ENCODE measurements at places on chromosomes 2 and 18.

- DNase-seq, result no peak
Observed at GRCh38 chr2:71452565-71452964, 796 bp upstream of the DYSF start.

DNA sequence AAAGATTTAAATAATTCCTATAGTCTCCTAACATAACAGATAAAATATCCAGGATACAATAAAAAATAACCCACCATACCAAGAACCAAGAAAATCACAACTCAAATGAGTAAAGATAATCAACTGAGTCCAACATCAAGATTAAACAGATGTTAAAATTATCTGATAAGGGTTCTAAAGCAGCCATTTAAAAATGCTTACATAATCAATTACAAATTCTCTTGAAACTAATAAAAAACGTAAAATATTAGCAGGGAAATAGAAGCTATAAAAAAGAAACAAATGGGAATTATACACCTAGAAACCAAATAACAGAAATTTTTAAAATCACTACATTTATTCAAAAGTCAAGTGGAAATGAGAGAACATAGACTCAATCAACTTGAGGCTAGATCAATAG is 297.7 kb upstream of the RAB6C start:
- DNase-seq, result no peak

DNA sequence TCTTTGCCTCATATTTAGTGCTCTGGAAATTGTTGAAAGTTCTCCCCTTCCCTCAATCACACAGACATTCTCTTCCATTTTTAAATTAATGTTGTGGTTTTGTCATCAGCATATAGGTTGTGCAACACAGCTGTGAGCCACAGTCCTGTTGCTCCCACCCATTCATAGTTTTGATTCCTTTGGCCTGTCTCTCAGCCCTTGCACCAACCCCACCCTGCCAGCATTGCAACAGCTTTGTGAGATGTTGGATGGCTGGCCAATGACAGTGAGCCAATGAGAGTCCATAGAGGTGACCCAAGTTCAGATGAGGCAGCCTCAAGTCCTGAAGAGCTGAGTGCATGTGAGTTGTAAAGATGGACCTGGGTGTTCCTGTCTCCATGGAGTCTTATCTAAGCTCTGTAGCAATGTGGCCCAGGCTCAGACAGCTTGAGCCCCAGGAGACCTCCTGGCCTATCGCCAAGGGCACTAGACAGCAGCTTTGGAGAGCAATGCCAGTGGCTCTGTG is 775.5 kb downstream of the RNF144A start:
- DNase-seq, result no peak

DNA sequence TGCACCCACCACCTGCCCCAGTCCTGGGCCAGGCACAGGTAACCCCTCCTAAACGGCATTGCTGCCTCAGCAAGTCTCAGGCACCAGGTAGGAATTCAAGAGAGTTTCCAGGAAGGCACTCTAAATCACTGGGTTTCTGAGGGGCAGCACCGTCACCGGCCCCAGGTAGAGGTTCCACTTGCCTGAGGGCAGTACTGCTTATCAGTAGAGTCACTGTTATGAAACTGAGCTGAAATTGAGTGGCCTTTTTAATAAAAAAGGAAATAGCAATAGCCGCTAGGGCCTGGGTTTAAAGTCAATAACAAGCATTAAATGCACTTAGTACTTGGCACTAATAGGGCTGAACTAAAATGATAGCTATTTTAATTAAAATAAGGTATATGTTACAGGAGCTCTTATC is 653.7 kb downstream of the METTL4 start:
- no peak for DNase-seq

- DNase-seq, result no peak
Observed at GRCh38 chr2:59174536-59175243, 933.6 kb upstream of the FANCL start.

DNA sequence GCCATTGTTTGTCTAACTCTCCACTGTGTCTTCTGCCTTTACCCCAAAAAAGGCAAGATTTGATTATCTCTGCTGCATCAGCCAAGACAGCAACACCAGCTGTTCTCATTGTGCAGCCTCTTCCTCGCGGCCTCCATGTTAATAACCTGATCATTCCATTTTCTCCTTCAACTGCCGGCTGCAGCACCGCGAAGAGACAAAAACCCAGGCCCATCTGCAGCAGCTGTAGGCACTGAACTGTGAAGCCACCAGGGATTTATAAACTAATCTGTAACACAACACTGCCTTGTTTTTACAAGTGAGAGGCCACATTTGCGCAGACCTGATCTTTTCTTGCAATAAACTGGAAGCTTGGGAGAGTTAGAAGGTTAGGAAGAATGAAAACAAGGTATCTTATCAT is 147.8 kb downstream of the SATB2 start:
- DNase-seq, result no peak

DNA sequence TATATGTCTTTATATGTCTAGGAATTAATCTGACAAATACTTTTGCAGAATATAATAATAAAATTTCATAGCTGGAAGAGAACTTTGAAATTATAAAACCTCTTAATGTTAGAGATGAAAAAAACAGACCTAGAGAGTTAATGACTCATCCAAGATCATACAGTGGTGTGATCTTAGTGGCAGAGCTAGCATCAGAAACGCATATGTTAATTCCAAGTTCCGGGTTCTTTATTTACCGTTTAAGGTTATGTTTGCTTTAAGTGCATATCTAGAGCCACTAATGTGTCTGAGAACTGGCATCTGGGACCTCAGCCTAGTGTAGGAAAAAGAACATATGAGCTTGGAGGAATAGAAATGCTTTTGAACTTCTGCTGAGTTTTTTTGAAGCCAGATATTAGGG is 24.3 kb downstream of the CERS6 start:
- no peak for DNase-seq

DNA sequence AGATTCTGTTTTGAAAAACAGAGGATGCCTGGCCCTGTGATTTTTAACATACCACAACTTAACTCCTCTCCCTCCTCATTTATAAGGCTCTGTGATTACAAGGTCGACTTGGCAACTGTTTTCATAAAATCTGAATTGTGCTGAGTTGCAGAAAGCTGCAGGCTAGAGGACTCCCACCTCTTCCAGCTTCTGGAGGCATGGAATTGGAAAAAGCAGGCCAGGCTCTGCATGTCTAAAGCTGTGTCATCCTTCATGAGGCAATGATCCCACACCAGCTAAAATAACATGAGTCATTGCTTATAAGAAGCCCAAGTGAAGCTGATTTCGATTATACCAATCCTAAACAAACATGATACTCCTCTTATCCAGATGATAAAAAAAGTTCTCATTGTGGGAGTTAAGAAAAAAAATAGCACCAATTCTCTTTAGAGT is 11.7 kb downstream of the ARHGAP28 start:
- DNase-seq, result no peak

DNA sequence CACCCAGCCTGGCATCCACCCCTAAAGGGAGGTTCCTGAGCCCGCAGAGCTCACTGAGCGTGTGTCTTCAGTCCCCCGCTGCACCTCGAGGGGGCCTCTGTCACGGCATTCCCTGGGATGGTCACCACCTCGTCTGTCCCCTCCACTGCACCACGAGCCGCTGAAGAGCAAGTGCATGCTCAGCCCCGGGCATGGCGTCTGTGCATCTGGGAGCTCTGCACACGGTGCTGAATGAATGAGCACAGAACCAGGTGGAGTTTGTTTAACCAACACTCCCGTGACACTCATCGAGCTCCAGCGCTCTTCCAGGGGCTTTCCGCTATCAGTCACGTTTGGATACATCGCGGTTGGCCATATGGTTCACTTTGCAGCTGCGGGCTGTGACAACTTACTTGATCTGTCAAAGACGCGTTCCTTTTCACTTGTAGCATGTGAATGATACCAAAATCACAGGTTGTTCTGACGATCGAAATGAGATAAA is 9.2 kb downstream of the ALLC start:
- DNase-seq, result no peak

DNA sequence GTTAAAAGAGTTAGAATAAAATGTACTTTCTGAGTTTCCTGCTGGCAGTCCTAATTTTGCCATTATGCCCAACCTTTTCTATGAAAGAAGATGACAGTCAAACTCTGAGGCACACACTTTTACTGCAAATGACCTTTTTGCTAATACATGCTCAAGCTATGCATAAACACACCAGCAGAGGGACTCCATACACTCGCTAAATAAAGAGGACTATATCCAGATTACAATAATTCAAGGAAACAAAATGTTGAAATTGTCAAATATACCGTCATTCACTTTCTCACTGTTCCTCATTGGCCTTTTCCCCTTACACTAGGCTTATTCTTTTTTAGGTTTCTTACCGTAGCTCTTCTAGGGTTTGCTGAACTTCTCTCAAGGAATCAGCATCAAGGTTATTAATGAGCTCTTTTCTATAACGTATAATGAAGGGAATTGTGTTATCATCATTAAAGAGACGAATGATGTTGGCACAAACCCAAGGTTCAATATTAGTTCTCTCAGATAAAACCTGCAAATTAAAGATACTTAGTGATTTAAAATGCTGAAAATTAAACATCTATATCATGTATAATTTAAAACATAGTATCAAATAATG is 25.7 kb downstream of the SRBD1 start:
- DNase-seq, result peak; percentile 62

- no peak for DNase-seq
Observed at GRCh38 chr2:25091265-25091664, 49.4 kb downstream of the EFR3B start.

DNA sequence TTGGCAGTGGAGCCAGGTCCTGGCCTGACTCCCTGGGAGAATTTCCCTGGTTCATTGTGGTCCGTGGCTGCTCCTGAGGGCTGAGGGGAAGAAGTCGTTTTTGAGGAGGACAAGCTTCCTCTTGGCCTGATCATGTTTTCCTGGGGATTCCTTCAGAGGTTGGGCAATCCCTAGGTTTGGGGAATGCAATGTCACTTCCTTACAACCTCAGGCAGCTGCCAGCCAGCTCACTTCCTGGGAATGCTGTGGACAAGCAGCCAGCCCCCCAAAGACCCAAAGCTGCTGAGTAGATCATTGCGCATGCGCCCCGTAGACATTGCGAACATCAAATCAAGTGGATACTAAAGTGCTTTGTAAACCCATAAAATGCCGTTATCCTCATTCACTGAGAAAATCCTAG is 7.7 kb upstream of the DNMT3A start:
- DNase-seq, result no peak

- peak; percentile 46 for DNase-seq
Observed at GRCh38 chr18:13813271-13813849, 10.6 kb upstream of the MC5R start.

DNA sequence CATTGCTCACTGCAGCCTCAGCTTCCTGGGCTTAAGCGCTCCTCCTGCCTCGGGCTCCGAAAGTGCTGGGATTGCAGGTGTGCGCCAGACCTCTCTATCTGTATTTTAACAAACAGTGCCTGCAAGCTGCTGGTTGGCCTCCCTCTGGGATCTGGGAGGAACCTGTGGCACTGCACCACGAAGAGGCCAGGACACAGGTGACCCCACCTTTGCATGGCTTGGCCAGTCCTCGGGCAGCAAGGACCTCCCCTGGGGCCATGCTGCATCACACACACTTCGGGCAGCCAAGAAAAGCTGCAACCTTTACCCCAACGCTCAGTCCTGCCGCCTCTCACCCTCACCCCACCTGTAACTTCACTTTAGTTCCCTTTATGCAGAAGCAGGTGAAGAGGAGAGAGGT is 70.0 kb downstream of the PXDN start:
- DNase-seq, result no peak

- DNase-seq, result no peak
Observed at GRCh38 chr2:28395334-28396061, 2.8 kb downstream of the FOSL2 start.

- DNase-seq, result peak; percentile 92
Observed at GRCh38 chr18:45197526-45197970, 417.7 kb upstream of the SLC14A2 start.

- DNase-seq, result no peak
Observed at GRCh38 chr2:200455958-200456421, 53.9 kb downstream of the KCTD18 start.

DNA sequence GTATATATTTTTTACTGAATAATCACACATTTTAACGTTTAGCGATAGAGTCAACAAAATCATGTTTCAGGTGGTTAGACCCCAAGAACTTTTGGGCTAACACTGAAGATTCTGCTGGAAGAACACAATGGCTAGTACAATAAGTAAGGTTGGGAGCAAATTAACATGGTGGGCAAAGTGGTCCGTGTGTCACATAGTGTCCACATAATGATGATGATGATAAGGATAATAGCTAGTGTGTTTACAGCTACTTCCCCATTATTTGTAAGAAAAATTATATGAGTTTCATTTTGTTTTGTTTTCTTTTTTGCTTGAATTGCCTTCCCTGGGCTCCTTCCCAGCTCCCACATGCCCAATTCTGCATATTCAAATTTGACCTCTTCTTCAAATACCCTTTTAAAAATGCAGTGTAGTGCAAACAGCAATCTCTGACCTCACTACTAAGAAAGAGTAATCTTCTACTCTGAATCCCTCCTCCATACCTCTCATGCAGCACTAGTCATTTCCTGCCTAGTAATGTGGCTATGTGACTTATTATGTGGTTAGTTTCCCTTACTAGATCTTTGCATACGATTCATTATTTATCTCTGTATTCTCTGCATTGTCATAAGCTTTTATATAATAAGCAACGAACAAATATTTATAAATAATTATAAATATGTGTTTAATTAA is 16.9 kb upstream of the VPS54 start:
- no peak for DNase-seq

All from T-helper 2 cell (primary cell).